T1000 (cell line): ENCODE measurements at places on chromosomes 3 and 15.

- no peak for DNase-seq
These were observed 73.9 kb downstream of the TRIM69 start for GRCh38 chr15:44810237-44810636.

GRCh38 chr3:21995079-21995607 is 244.1 kb upstream of the ZNF385D start:
- no peak for DNase-seq

GRCh38 chr3:42369304-42369703 is 41.1 kb downstream of the LYZL4 start:
- DNase-seq: no peak

GRCh38 chr3:141863491-141863890 is 13.0 kb upstream of the ATP1B3 start:
- no peak for DNase-seq

DNA sequence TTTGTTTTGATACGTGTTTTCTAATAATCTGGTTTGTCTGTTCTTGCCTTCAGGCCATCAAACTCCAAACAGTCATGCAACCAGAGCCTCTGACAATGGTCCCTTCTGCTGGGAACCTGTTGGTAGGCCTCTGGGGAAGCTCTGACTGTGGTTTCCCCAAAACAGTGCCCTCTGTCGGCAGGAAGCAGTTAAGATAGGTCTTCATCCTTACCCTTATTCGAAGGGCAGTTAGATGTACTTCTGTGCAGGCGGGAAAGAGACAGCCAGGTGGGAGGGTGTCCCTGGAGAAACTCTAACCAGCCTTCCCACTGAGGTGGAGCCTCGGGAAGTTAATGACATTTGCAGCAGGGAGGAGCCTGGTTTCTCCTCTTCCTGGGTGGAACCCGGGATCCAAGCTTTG is 81.6 kb upstream of the CHMP2B start:
- no peak for DNase-seq

GRCh38 chr15:28960979-28961378 is 75.2 kb downstream of the APBA2 start:
- no peak for DNase-seq

DNA sequence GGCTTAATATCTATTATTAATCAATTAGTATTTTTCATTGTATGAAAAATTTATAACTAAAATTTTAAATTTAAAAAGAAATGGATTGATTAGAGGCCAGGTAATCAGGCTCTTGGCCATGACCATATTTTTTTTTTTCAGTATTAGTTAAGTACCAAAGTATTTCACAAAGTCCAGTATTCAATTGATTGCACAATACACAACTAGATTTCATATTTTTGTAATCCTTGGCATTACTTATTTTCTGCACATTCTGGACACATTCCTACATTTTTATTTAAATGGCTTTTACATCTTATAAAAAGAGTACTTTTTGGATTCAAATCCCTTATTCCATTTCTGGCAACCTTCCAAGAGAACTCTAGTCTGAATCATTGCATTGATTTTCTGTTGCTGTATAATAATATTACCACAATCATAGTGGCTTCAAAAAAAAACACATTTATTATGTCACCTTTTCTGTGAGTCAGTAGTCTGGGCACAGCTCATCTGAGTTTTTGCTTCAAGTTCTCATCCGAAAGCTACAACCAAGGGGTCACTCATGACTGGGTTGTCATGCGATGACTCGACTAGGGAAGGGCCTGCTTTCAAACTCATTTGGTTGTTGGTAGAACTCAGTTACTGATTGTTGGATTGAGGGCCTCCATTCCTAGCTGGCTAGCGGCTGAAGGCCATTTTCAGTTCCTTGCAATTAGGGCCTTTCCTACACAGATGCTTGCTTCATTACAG is 90.7 kb downstream of the CNTN6 start:
- peak; percentile 48 for DNase-seq

DNA sequence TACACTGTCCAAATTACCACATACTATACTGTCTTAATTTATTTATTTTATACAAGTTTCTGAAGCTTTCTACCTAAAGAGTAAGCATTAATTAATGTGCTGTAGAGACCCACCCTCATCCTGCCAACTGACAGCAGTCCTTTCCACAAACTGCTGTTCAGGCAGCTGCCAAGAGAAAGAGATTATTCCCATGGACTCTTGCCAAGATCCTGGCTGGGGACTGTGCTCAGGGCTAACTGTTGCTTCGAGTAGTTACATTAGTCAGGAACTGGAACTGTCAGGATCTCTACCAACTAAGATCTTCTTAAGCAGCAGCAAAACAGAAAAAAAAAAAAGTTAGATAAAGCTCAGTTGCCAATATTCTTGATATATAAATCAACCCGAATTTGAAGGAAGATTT is 398.8 kb downstream of the MECOM start:
- no peak for DNase-seq

DNA sequence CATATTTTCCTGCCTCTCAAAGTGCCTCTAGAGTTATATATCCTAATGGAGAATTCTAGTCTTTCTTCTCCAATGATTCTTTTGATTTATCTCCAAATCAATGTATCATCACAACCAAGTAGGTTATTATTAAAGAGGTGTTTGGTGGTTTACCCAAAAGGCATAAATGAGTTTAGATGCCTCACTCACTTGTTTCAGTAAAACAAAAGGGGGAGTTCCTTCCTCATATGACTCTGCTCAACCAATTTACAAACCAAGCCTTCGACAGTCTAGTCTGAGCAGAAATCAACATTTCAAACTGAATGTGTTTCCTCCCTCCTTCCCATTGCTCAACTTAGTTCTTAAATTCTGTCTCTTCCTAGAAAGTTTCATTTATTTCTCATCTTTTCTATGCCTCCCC is 116.5 kb downstream of the TNIK start:
- no peak for DNase-seq

GRCh38 chr3:29642393-29643033 is 361.6 kb downstream of the RBMS3 start:
- DNase-seq: no peak

- no peak for DNase-seq
These were observed 25.2 kb downstream of the NOX5 start for GRCh38 chr15:69039516-69040225.

DNA sequence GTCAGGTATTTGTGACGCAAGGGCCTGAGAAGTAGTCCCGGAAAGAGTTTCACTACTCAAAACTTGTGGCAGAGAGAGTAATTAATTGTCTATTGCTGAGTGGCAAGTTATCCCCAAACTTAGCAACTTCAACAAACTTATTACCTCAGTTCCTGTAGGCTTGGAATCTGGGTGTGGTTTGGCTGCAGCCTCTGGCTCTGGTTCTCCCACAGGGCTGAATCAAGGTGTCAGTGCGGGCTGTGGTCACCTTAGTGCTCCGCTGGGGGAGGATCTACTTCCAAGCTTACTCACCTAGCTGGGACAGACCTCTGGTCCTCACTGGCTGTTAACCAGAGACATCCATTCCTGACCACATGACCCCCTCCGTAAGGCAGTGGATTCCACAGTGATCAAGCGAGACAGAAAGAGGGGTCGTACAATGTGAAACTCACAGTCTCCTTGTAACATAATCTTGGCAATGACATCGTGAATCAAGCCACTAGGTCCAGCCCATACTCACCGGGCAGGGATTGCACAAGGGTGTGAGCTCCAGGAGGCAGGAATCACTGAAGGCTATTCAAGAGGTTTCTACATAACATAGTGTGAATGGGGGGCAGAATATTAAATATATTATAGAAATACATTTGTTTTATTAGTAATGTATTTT is 138.3 kb downstream of the RYR3 start:
- DNase-seq: no peak

GRCh38 chr15:65020419-65020818 is 9.0 kb downstream of the MTFMT start:
- DNase-seq: no peak

GRCh38 chr15:42716626-42717025 is 20.3 kb downstream of the CDAN1 start:
- no peak for DNase-seq

DNA sequence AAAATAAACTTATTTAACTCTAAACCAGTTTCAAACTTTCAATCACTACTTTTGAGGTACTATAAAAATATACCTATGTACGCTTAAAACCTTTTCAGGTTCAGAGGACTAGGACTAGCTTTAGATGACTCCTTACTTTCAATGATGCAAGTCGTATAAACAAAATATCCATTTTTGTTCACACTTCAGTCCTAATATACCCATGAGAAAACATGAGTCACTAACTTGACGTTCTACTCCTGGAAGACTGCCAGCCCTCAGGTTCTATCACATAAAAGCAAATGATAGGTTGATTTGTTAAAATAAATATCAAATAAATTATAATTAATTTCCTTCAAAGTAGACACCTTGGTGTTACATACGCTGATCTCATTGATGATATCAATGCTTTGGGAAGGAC is 10.6 kb upstream of the P3H2 start:
- DNase-seq: no peak

DNA sequence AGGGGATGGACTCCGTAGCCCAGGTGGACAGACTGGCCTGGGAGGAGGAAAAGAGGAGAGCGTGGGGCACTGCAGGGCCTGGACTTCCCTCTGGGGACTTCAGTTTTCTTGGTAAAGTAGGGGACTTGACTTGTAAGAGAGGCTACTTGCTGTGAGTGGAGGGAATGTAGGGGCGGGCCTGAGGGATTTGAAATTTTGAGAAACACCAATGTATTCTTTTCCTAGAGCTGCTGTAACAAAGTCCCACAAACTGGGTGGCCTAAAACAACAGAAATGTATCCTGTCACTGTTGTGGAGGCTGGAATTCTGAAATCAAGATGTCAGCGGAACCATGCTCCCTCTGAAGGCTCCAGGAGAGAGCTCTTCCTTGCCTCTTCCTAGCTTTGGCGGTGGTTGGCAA is 5.8 kb upstream of the HEG1 start:
- DNase-seq: no peak

DNA sequence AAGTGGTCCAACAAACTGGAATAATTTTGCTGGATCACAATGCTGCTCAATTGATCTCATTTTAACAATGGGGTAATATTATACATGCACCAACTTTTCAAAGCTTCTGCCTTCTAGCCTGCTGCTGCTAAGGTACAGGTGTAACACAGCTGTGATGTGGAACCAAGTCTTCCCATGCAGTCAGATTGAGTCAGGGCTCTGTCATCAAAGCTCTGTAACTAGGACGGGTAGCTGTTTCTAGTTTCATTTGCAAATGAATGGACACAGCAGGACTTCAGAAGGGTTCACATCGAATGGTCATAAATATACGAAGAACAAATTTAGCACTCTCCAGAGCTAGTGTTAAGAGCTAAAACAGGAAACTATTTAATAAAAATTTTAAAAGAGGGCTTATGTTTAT is 189.2 kb downstream of the USP13 start:
- no peak for DNase-seq

DNA sequence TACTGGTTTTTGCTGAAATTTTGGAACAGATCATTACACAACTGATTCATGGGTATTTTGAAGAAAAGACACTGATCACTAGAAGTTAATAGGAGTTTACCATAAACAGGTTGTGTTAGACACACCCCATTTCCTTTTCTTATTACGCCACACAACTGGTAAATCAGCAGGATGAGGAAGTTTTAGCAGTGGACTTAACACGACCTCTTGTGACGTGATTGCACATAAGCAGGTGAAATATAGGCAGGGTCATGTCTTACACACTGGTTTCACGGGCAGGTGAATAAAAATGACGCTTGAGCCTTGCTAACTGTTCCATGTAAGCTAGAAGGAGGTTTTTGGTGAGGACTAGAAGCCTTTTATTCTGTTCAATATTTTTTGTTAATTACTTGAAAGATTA is 27.1 kb upstream of the TPRG1 start:
- no peak for DNase-seq

DNA sequence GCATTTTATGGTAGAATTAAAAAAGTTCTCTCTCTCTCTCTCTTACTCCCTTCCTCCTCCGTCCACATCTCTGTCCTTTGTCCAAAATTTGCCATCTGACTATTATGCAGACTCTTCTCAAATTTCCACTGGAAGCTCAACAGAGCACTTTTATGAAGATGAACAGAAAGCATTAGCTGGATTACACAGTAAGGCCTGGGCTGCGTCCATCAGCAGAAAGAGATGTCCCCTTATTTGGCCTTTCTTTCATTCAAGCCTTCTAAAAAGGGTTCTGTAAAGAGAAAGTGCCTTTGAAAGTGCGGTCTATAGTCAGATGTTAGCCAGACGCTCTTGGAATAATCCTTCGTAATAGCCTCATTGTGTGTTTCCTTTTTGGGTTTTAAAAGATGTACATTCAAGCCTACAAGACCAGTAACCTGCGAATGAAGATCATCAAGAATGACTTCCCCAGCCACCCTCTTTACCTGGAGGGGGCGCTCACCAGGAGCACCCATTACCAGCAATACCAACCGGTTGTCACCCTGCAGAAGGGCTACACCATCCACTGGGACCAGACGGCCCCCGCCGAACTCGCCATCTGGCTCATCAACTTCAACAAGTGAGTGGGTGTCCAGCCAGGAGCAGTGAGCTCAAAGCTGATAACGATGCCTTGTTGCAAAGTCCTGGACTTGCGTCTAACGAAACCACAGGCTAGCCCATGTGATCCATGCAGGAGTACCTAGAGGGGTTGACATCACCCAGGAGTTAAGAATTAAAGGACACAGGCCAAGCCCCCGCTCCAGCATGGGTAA is 53.1 kb downstream of the MESD start:
- no peak for DNase-seq

DNA sequence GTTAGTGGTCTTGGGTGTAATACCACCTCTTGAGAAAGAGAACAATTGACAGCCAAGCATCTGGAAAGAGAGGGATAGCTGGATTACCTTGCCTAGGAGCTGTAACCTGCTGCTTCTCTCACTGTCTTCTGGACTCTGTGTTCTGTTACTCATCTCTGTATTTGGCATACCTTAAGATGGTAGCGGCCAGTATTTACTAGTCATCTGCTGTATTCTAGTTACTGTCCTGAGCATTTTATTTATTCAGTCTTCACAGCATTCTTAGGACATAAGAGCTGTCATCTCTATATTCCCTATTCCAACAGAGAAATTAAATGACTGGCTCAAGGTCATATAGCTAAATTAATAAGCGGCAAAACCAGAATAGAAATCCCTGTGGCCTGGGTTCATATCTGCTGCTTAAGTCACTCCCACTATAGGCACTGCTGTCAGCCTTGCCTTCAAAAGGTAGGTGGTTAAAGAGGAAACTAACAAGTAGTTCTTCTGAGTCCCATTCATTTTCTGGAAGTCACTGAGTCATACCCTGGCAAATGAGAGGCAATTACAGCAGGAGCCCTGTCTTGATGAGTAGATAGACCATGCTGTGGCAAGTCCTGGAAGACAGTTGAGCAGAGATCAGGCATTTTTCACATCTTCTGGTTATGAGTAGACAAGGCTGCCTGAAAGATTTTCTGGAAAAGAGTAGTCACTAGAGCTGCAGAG is 68.2 kb downstream of the RAB7A start:
- DNase-seq: no peak

GRCh38 chr3:5210926-5211325 is 23.4 kb downstream of the EDEM1 start:
- DNase-seq: no peak

- no peak for DNase-seq
These were observed 2.1 kb downstream of the ECT2 start for GRCh38 chr3:172752651-172753050.

DNA sequence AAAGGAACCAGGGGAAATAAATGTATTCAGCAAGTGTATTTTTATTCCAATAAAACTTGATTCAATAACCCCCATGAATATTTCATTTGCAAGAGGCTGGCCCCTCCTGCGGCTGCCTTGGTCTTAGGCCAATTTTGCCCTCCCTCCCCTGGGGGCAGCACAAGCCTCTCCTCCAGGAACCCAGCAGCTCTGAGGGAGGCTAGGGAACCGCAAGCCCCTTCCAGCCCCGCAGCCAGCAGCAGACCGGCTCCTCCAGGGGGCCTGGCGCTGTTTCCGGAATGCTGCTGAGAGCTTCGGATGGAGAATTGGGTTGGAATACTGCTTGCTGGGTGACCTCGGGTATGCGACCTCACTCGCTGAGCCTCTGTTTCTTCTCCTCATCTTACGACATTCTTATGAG is 150.1 kb downstream of the RAB11A start:
- DNase-seq: no peak
